CD4-positive, alpha-beta T cell treated with Interleukin-17A for 4 hours (primary cell): ENCODE measurements at places on chromosomes 5 and 9.
A peak's percentile ranks its signal among the peaks of the same experiment; 100 is the strongest.

DNA sequence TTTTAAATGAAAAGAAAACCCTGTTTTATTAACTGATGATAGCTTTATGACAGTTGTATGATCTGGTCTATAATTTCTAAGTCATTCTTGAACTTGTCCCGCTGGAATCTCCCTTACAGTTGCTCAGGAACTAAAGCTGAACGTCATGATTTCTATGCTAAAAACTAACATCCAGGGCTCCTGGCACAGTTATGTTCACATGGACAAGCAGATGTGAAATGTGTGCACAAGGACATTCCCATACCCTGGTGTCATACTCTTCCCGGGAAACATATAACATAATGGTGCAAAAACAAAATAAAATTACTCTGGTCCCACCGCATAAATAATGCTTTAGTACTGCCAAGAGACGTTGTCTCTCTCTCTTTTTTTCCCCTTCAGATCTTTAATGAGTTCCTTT, 134.9 kb downstream of the PRDM6 start:
- no peak for DNase-seq

DNA sequence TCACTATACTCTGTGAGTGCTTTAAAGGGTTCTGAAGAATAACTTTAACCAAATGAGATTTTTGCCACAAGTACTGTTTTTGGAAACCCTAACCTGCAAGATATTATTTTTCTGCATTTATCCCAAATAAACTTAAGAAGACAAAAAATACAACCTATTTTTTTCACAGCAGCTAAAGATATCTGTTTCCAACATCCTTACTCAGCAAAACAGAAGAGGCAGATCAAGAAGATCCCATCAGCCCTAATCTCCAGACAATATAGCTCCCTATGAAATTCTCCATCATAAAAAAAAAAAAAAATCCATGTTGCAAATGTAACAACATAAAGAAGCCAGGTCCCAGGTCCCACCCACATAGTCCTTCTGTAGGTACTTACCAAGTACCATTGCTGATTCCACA, 7.6 kb downstream of the PCSK1 start:
- no peak for DNase-seq

GRCh38 chr5:87867281-87867680, 401.4 kb downstream of the TMEM161B start:
- no peak for DNase-seq

- DNase-seq = no peak
These were observed 217.1 kb downstream of the PJA2 start for GRCh38 chr5:109192555-109193281.

- DNase-seq = peak; percentile 63
These were observed 55.2 kb upstream of the NEK6 start for GRCh38 chr9:124202447-124202971.

- DNase-seq = no peak
These were observed 15.5 kb upstream of the NCS1 start for GRCh38 chr9:130156672-130157071.

GRCh38 chr5:1670351-1670750, 129.3 kb downstream of the MRPL36 start:
- DNase-seq = no peak

DNA sequence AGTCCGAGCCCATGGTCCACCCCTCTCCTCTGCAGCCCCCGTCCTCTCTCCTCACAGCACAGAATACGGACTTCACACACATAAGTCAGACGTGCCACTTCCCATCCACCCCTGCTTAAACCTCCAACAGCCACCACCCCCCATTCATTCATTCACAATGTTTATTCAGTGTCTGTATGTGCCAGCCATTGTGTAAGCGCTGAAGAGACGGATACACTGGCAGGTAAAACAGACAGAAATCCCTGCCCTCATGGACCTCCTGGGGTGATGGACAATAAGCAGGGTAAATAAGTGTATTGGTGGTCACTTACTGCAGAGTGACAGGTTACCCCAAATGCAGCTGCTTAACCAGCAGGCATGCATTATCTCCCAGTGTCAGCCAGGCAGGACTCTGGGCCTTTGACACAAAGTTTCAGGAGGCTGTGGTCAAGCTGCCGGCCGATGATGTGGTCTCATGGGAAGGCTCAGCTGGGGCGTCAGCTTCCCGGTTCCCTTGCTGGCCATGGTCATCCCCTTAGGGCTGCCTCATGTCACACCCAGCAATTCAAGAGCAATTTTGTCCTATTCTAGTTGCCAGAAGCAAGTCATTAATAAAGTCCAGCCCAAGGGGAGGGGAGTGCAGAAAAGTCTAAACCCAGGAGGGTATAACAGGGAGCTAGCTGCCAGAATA, 1.8 kb upstream of the PAXX start:
- DNase-seq = no peak

- DNase-seq = no peak
These were observed 5.4 kb downstream of the PUM3 start for GRCh38 chr9:2838371-2839000.

DNA sequence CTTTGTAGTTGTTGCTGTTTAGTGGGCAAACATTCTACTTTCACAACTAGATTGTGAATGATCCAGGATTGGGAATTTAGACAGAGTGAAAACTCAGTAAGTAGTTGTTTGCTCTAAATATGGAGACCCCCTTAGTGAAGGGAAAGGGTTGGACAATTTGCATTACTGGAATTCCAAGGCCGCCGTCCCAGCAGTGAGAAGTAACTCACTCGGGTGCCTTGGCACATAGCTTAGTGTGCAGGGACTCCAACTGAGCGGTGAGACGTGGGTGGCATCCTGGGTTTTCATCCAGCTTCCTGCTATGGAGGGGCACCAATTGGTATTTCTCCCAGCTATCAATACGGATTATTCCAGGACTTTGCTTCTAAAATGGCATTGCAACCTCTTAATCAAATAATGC, 69.7 kb upstream of the FCN1 start:
- DNase-seq = no peak

DNA sequence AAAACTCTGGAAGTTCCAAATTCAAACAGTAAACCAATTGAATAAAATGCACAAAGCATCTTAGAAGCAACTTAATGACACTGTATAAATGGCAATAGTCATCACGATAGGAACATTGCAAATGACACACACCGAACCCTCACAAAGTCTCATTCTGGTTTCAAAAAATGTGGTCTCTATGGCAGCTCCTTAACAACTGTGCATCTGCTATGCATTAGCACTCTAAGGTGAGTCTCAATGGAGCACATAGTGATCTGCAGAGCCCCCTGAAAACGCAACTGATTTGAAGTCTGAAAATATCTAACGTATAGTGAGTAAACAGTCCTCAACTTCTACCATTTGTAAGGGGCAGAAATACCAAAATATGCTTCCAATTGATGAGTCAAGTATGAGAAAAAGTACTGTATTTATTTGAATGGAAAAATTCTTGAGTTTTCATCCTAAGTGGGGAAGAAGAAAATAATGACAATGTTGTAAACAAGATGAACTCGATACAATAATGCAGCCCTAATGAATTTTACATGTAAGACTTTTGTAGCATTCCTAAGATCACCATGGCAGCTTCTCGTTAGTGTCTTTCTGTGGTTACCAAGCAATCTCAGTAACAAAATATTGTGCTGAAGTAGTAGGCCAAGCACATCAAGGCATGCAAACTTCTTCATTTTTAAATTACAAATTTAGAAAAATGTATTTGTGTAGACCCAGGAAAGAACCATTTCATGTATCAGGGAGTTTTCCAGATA, 517.5 kb upstream of the FAM174A start:
- no peak for DNase-seq

GRCh38 chr9:32928912-32929311, 72.5 kb downstream of the APTX start:
- no peak for DNase-seq

DNA sequence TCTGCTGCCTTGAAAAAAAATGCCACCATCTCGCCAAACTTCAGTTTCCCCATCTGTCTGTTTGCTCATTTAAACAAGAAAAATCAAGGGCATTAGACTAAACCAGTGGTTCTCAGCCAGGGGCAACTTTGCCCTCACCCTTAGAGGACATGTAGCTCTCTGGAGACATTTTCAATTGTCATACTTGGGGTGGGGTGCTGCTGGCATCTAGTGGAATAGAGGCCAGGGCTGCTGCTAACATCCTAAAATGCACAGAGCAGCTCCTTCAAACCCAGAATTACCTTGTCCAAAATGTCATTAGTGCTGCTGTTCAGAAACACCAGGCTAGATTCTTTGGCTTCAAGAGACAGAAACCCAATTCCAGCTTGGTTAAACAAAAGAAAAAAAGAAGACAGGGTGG, 71.1 kb upstream of the FOXE1 start:
- DNase-seq = no peak

- no peak for DNase-seq
These were observed 429.3 kb downstream of the TMEM232 start for GRCh38 chr5:110297152-110297670.

- no peak for DNase-seq
These were observed 48.5 kb upstream of the NAA35 start for GRCh38 chr9:85892401-85892800.

DNA sequence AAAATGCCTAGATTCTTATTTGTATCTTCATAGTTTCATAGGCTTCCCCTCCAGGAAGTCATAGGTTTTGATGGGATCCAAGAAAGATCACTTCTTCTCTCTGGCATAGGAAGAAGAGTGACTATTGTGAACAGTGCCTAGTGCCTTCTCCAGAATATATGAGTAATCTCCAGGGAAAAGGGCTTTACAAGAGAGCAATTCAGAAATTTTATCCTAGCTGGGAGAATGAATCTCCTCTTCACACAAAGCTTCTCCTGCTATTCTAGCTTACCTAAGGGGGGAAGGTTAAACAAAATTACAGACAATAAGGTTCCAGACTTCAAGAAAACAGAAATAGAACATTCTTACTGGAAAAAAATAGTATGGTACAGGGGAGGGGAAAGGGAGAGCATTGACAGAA, 1193.3 kb upstream of the CDH6 start:
- DNase-seq = no peak

GRCh38 chr9:127035423-127035822, 87.0 kb downstream of the ANGPTL2 start:
- DNase-seq = no peak

- DNase-seq = no peak
These were observed 81.6 kb upstream of the BOD1 start for GRCh38 chr5:173697931-173698579.

DNA sequence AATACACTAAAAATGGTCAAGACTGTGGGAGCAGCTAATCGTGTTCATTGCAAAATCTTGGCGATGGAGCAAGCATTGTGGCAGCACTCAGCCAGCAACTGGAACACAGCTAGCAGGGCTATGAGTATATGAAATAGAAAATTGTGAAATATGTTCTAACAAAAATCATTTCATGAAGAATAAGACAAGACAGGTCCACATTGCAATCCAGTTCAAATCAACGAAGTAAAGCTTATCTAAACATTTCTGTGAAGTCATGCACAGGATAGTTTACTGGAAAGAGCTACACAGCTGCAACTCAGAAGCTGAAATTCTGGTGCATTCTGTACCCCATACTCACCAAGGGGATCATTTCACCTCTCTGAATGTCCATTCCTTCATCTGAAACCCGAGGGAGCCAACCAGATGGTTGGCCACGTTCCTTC, 5.3 kb upstream of the NFIL3 start:
- DNase-seq = no peak

GRCh38 chr5:120823328-120823727, 359.2 kb downstream of the PRR16 start:
- no peak for DNase-seq

GRCh38 chr5:98827161-98827560, 53.7 kb downstream of the RGMB start:
- no peak for DNase-seq

GRCh38 chr5:143693651-143694252, 118.2 kb upstream of the HMHB1 start:
- DNase-seq = no peak

GRCh38 chr5:140033037-140033760, 9.9 kb downstream of the NRG2 start:
- no peak for DNase-seq
